Anterior cingulate cortex (tissue), 58 donors: ENCODE measurements at places on chromosomes 12 and 14.

DNA sequence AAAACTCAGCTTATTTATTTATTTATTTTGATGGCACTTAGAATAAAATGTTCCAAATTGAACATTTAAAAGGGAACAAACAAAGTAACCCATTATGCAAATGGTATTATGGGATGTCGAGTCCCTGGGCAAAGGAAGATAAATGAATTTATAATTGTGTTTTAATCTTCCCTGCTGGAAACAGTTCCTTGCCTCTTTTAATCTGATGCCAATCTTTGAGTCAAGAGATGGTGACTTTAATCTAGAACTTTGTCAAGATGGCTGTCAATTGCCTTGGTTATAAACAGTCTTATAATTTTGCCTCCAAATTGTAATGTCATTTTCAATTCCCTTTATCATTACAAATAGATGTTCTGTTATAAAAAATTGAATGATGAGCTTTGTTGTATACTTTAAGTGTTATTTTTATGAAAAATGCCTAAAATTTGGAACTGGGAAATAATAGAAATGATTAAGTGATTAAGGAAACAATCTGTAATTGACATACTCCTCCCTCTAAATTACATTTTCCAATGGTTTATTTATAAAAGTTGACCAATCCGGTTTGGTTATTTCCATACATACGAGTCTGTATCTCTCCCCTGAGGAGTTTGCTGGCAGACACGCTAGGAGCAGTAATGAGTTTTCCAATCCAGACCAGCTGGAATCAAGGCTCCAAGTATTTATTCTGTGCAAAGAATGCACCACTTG, 134.9 kb upstream of the FRMD6 start:
- DNase-seq = no peak

GRCh38 chr12:89309440-89309802, 42.9 kb downstream of the DUSP6 start:
- no peak for DNase-seq

DNA sequence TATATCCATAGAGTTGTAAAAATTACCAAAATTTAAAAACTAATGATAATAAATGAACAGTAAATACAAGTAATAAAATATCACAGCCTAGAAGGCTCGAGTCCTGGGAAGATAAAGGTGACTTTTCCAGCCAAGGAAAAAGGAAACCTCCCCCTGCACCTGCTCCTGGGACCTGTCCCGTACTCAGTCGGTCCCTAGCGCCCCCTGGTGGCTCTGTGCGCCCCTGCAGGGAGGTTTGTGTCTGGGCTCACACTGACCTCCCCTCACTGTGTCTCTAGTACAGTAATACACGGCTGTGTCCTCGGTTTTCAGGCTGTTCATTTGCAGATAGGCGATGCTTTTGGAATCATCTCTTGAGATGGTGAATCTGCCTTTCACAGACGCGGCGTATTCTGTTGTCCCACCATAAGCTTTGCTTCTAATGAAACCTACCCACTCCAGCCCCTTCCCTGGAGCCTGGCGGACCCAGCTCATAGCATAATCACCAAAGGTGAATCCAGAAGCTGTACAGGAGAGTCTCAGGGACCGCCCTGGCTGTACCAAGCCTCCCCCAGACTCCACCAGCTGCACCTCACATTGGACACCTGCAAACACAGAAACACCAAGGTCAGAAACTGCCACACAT, 1030.4 kb downstream of the TMEM121 start:
- DNase-seq = no peak

- no peak for DNase-seq
These were observed 150.9 kb downstream of the EGLN3 start for GRCh38 chr14:33799705-33800570.

DNA sequence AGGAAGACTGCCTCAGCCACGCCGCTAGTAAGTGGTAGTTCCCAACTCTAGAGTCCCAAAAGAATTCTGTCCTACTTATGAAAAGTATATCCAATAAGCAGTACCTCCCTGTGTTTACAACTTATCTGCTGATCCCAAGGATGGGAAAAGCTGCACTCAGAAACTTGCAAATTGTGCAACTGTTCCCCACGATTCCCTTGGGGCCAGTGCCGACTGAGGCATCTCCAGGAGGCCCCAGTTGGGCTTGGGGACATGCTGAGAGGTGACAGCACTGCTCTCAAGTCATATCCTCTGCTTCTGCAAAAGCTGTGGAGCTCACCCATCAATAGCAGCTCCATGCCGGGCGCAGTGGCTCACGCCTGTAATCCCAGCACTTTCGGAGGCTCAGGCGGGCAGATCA, 23.7 kb downstream of the SPRING1 start:
- DNase-seq = no peak
